ENCODE measurements at places on chromosomes 5 and 9.

- no peak for DNase-seq
These were observed 15.4 kb upstream of the IARS1 start for GRCh38 chr9:92308893-92309292.

- no peak for DNase-seq
These were observed 20.6 kb downstream of the NOTCH1 start for GRCh38 chr9:136525207-136525606.

DNA sequence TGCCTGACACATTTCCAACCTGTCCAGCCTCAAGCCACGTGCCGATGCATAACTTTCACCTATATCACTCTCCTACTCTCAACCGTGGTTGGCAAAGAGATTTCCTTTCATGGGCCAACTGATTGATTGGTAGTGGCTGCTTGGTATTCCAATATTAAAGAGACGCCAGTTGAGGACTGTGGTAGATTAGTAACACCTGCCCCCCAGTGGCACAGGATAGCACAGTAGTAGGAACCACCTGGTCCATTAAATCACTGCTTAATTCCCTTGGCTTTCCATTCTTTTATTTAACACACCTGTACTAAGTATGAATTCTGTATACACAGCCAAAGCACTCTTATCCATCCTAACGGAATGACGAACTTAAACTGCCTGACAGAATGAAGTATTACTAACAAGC lies 19.1 kb upstream of the FOXB2 start:
- no peak for DNase-seq

DNA sequence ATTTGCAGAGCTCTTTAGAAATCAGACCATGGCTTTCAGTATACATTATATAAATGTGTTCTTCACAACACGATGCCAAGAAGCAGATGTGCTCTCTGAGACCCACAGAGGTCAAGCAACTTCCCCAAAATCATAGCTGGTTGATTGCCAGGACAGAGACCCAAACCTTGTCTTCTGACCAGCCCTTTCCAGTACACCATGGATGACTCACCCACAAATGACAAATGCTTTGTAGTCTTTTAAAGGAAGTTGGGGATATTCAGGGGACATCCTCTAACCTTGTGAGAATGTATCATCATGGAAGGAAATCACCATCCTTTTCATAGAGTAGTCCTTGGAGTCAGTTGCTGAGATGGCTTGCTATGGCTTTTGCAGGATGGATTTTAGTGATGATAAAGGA lies 30.1 kb downstream of the ZNF462 start:
- peak; percentile 78 for DNase-seq

- DNase-seq: peak; percentile 74
These were observed 60.8 kb upstream of the PTGER4 start for GRCh38 chr5:40618926-40619325.

- no peak for DNase-seq
These were observed 282.6 kb downstream of the ZNF608 start for GRCh38 chr5:124463851-124464250.

GRCh38 chr5:102798104-102798785 lies 43.1 kb downstream of the PAM start:
- DNase-seq: no peak

DNA sequence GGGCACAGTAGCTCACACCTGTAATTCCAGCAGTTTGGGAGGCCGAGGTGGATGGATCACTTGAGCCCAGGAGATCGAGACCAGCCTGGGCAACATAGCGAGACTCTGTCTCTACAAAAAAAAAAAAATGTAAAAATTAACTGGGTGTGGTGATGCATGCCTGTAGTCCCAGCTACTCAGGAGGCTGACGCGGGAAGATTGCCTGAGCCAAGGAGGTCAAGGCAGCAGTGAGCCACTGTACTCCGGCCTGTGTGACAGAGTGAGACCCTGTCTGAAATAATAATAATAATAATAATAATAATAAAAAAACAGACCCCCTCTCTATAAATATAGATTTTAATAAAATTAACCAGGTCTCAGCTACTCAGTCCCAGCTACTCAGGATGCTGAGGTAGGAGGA lies 179.7 kb downstream of the AOPEP start:
- DNase-seq: no peak

GRCh38 chr5:155270725-155271124 lies 257.2 kb downstream of the KIF4B start:
- peak; percentile 48 for DNase-seq

- no peak for DNase-seq
These were observed 5.1 kb upstream of the ZFP62 start for GRCh38 chr5:180865981-180866695.

DNA sequence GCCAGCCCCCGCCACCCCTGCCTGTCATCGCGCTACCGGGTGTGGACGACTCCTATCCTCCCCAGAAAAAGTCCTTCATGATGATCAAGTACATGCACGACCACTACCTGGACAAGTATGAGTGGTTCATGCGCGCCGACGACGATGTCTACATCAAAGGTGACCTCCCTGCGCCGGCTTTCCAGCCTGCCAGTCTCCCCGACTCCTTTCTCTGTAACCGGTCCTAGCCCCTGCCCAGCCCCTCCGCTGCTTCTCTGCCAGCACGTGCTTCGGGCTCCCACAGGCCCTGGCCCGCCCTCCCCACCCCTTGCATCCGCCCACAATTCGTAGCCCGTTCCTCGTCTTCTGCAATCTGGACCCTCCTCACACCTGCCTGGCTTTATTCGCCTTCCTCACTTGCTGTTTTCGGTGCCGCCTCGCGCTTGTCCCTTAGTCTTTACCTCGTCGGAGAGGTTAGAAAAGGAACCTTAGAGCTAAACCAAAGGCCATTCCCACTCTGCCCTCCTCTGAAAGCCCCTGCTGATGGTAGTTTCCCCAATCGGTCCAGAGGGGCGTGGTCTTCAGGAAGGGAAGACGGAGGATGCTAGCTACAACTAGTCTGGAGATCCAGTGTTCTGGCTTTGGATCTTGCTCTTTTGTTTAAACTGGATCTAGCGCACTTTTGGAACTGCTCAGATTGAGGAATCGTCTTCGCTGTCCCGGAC lies 1.4 kb downstream of the CHSY3 start:
- peak; percentile 8 for DNase-seq
